NCI-H2081 treated with DMSO at 0.1 percent for 48 hours (cell line): ENCODE measurements at places on chromosomes 16 and 17.

- DNase-seq, result no peak
These were observed 3.9 kb upstream of the CCDC57 start for GRCh38 chr17:82216301-82217119.

DNA sequence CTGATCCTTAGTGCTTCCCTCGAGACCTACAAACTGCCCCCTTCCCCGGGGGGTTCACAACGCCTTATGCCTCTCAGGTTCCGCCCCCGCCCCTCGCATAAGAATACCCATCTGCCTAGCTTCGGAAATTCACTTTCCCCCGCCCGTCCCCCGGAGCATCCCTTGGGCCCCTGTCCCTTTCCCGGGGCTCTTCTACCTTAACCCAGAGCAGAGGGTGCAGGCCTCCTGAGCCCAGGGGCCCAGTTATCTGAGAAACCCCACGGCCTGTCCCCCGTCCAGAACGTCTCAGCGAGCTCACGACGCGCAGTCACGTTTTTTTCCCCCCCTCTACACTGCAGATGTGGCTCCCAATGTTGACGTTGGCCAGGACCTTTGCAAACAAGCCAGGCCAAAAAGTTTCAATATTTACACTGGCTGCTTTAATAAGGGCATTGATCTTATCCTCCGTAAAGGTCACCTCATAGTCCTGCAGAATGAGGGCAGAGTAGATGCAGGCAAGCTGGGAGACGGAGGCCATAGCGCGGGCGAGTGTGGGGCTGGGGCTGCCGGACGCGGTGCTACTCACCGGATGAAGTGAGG is 1.4 kb upstream of the NBR1 start:
- no peak for DNase-seq

DNA sequence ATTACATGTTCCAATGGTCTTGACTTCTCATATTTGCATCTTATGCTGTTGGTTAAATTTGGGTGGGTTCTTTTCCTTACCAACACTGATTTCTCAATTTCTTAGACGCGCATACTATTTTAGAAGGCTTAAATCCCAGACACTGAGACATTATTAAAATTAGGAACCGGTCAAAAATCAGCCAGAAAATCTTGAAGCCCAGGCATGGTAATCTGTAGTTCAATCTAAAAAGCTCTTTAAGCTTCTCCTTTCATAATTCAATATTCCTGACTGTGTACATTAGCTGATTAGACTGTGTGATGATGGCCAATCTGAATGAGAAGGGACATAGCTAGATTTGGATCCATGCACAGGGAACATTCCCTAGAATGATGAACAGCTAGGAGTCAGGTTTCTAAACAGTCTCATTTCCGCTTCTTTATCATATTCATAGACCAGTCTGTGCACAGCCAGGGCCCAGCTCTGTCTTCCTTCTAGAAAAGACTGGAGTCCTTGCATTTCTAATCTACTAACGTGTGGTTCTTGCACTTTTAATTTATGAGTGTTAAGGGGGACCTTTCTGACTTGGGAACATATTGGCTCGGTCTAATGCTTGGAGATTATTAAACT is 189.3 kb downstream of the AATF start:
- no peak for DNase-seq

DNA sequence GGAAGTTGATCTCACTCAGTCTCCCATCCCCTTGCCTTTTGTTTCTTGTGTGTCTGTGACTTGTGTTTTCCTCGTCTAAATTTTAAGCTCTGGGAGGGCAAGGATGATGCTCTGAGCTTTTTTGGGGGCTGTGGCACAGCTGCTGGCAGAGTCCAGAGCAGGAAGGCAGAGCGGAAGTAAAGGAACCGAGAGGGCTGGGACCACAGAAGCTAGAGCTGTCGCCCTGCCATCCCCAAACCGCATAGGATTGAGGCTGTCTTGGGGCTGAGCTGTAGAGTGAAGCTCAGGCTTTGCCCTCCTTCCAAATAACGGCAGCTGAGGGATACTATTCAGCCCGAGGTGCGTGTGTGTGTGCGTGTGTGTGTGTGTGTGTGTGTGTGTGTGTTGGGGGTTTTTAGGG is 3.8 kb upstream of the DNAH2 start:
- no peak for DNase-seq

- DNase-seq, result no peak
These were observed 16.2 kb upstream of the NAGLU start for GRCh38 chr17:42519546-42520491.
